CD4-positive, alpha-beta memory T cell (primary cell): ENCODE measurements at places on chromosomes 7 and 10.

- DNase-seq, result no peak
Observed at GRCh38 chr7:46810986-46811385, 770.9 kb downstream of the TNS3 start.

- no peak for DNase-seq
Observed at GRCh38 chr7:94056796-94057207, 52.6 kb upstream of the BET1 start.

DNA sequence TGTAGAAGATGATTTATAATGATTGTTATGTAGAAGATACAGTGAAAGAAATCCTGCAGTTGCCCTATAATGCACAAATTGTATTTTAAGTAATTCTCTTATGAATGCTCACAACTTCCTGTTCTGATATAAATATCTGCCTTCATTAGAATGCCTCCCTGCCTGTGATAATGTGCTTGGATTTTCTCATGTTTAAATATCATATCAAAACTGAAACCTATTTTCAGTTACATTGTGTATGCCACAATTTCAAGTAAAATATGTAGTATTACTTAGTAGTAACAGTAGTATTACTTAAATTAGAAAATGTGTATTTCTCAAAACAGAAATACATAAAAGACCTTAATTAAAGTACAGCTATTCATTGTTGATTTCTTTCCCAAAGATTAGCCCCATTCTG, 41.1 kb upstream of the TFEC start:
- DNase-seq, result no peak

DNA sequence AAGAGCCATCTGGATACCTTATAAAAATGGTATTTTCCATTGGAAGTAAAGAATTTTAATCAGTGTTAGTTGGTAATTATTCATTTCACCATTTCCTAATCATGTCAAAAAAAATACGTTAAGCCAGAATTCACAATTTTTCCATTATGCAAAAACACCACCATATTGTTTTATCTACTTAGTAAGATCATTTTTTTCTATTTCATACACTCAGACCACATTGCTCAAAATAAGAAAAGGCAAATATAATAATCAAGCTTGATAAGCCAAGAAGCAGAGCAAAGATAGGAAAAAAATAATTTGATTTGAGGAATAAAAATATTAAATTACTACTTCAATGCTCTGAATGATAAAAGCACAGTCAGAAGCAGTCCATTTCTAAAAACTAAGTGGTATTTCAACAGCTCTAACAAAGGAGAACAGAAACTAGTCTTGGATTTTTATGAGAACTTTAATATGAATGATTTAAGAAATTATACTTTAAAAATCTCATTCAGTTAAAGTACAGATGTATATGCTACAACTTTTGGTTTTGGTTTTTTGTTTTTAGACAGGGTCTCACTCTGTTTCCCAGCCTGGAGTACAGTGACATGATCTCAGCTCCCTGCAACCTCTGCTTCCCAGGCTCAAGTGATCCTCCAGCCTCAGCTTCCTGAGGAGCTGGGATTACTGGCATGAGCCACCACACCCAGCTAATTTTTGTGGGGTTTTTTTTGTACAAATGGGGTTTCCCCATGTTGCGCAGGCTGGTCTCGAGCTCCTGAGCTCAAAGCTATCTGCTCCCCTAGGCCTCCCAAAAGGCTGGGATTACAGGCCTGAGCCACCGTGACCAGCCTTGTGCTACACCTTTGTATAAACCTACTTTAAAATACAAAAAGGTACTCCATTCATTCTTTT, 46.6 kb downstream of the LRRN3 start:
- DNase-seq, result peak; percentile 52

GRCh38 chr10:125144693-125145623, 15.4 kb downstream of the CTBP2 start:
- DNase-seq, result no peak
